ENCODE measurements at places on chromosomes 5 and 9. TPM values are rescaled to one million over a fixed set of nuclear protein-coding genes. Genes with fewer than 3 reads are reported as not detected.

The WDR38 gene
- not detected for total RNA-seq

DNA sequence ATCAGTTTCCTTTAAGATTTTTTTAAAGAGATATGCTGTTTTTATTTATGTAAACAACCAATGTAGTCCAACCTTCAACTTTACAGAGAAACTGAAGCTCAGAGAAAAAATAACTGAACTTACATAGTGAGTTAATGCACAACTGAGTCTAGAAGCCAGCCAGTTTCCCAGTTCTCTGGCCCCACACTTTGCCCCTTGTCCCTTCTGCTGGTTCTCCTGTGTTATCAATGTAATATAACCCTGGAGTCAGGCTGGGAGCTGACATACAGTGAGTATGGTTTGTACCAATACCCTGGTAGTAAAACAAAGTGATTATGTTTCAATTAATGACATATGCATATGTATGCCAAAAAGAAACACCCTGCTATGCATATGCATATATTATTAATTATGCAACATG lies 32.2 kb upstream of the GRIA1 start:
- no peaks in the 10 kb centered on the region for H3K4me1 ChIP-seq
- H3K27me3 ChIP-seq = 0 out of 2 replicates have a peak, but pooled peaks cover 1% of the 10 kb centered on the region
- H3K4me3 ChIP-seq = no peak overlapping the region

DNA sequence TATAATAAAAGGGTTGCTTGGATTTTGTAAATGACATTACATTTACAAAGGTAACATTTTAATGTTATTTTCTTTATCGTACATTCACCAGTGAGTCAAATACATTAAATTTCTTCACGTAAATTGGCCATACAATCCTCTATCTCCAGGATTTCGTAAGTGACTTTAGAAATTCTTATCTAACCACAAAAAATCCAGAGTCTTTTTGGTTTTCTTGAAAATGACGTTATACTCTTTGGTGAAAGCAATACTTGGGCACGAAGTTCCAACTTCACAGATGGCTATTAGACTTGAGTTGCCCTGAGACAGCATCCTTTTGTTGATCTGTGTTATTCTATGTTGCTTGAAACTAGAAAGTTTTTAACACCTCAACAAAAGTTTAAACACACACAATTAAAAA lies 87.4 kb upstream of the CDH10 start:
- no peak overlapping the region for H3K27ac ChIP-seq
- no peaks in the 10 kb centered on the region for H3K27me3 ChIP-seq
- H3K4me1 ChIP-seq = no peaks in the 10 kb centered on the region
- no peak overlapping the region for H3K4me3 ChIP-seq
- DNase-seq = no peak

DNA sequence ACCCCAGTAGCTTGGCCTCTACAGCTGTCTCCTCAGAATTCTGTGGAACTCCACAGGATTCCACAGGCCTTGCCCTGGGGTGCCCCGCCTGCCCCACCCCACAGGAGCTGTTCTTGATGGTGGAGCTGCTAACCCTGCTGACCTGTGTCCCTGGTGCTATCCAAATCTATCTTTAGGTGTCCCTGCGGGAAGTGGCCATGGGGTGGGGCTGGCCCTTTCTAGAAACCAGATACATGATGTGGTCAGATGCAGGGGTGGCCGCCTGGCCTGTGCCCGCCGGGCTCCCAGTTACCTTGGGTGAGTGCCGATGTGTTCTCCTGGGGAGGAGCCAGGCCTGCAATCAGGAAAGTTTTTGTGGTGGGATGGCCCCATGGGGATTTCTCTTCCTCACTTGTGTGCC lies 34.2 kb downstream of the WNK2 start:
- no peak overlapping the region for H3K27ac ChIP-seq
- DNase-seq = no peak
- H3K4me1 ChIP-seq = no peaks in the 10 kb centered on the region
- H3K4me3 ChIP-seq = no peak overlapping the region
- no peaks in the 10 kb centered on the region for H3K36me3 ChIP-seq
- no peaks in the 10 kb centered on the region for H3K27me3 ChIP-seq

GRCh38 chr5:174082286-174082685 lies 36.8 kb downstream of the NSG2 start:
- no peaks in the 10 kb centered on the region for H3K36me3 ChIP-seq
- no peak overlapping the region for H3K27ac ChIP-seq
- no peaks in the 10 kb centered on the region for H3K27me3 ChIP-seq
- H3K4me1 ChIP-seq = no peaks in the 10 kb centered on the region
- DNase-seq = no peak
- H3K4me3 ChIP-seq = no peak overlapping the region

DNA sequence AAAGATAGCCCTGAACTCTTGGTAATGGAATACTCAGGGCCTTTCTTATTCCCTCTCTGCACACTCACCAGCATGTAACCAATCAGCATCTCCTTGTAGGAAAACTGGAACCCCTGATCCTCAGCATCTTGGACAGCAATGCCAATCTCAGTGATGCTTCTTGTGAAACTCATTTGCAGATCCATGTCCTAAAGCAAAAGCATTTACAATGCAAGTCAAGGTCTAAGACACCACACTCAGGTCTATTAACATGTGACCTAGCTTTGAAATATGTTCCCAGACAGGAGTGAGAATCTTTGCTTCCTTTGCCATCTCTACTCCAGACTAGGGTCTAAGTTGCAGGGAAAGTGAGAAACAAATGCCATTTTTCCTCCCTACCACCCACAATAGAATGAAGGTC lies 38.2 kb downstream of the MROH2B start:
- H3K4me3 ChIP-seq = no peak overlapping the region
- H3K4me1 ChIP-seq = no peaks in the 10 kb centered on the region
- no peaks in the 10 kb centered on the region for H3K27me3 ChIP-seq
- no peak for DNase-seq
- no peaks in the 10 kb centered on the region for H3K36me3 ChIP-seq
